HepG2 (cell line): ENCODE measurements at places on chromosomes 5 and 9.

DNA sequence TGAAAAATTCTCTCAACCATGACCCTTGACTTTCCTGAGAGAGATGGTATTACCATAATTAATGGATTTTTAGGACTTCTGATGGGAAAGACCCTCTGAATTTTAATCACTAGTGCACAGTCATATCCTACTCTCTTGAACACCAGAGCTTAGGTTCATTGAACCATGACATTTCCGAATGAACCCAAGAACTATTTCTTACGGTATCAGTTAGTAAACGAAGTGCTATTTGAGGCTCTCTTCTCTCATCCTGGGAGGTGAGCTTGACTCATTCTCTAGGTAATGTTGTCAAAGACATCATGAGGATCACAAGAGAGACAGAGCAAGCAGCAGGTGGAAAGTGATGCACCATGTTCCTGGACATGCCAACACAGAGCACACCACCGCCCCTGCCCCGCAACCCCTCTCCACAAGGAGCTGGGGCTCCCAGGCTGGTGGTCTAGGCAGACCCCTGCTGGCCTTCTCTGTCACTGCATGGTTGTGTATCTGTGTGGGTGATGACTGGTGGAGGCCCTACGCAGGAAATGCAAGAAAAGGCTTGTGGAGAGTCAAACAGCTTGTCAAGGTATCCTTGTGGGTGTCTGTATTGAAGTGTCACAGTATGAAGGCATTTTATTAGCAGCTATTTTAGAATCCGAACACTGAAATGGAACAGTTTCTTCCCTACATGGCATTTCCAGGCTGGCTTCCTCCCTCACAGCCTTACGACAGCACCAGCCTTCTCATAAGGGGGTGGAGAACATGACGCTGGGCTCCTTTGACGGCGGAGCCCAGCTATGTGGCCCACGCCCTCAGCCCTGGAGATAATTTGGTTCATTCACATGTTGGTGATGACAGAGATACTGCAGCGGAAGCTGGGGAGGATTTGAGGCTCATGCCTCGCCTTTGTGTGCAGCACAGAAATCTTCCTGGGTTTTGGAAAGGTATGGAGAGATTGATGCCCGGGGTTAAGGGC, 297.6 kb downstream of the NTRK2 start:
- peak; percentile 4 for DNase-seq

DNA sequence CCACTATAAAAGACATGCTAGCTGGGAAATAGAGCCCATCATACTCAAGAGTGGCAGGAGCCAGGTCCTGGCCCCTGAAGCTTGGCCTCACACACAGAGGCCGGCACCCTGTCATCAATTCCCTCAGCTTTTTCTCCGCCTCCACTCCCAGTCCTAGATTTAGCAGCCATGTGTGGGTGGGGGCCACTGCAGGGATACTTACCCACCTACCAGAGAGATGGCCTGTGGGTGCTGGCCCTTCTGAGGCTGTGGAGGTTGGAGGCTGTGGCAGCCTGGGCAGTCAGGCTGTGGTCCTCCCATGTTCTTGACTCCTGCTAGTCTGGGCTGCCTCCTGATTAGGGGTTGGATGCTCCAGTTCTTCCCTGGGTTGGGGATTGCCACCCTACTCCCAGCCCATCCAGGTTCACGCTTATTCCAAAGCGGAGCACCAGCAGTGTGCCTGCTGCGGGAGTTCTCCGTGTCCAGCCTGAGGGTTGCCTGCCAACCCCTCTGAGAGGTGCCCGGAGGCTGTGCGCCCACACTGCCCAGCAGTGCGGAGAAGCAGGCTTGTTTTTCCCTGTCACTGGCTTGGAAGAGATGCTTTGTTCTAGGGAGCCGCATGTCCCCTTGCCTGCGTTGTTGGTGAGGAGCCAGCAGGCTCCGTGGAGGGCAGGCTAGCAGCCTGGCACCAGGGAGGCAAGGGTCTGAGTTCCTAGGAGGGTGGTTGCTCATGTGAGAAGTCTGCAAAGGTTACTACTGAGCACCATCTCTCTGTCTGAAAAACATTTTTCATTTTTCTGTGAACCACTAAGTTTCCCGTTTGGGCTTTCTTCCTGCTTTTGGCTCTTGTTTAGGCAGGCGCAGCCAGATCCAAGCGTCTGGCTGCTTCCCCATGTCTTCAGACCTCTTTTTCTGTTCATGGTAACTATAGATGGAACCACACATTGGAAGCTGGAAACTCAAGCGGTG, 7.5 kb downstream of the SLC22A5 start:
- DNase-seq, result no peak

GRCh38 chr5:112202694-112203093, 216.4 kb downstream of the EPB41L4A start:
- no peak for DNase-seq

DNA sequence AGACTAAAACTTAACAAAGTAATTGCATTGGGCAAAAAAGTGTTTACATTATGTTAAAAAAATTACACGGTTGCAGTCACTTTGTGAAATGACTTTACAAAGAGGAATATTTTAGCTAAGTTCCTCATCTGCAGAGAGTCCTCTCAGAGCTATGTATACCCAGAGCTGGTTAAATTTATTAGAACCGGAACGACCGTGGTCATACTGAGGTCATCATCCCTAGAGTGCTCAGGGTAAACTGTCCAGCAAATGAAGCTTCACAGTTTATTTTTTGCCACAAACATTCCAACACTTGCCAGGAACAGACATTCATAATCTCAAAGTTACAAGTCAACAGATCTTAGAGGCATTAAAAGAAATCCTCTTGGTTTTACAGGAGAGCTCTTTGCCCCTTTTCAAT, 897 bp downstream of the ROPN1L start:
- DNase-seq, result no peak

- no peak for DNase-seq
Measured at GRCh38 chr5:142819292-142819691, 49.1 kb downstream of the ARHGAP26 start.

GRCh38 chr5:152527358-152528052, 122.4 kb upstream of the NMUR2 start:
- no peak for DNase-seq

DNA sequence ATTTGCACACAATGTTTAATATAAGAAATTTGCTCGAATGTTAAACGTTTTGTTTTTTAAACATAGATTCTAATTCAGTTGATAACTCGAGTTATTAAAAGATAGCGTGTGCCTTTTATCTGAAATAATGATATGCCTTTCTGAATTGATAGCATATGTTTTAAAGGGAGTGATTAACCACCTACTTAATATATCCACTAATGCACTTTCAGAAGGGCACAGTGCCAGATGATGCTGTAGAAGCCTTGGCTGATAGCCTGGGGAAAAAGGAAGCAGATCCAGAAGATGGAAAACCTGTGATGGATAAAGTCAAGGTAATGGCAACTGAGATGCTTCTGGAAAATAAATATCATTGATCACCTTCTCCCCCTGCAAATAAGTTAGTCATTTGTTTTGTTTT, 53.9 kb downstream of the ERAP1 start:
- DNase-seq, result no peak

DNA sequence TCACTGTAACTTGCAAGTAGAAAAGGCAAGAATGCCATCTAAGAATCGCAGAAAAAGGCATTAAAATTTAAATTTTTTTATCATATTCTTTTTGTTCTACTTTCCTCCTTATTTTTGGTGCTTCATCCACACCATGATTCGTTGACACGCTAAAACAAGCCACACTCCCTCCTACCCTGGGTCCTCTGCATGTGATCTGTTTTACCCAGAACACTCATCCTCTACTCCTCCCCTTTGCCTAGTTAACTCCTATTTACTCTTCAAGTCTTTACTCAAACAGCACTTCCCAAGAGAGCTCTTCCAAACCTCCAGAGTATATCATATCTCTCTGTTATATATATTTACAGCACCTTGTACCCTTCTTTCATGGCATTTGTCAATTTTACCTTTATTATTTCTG, 61.4 kb upstream of the SRP19 start:
- DNase-seq, result no peak

- DNase-seq, result no peak
Measured at GRCh38 chr5:43104057-43104456, 16.7 kb upstream of the ZNF131 start.

GRCh38 chr9:91716815-91717214, 233.2 kb downstream of the ROR2 start:
- DNase-seq, result no peak

DNA sequence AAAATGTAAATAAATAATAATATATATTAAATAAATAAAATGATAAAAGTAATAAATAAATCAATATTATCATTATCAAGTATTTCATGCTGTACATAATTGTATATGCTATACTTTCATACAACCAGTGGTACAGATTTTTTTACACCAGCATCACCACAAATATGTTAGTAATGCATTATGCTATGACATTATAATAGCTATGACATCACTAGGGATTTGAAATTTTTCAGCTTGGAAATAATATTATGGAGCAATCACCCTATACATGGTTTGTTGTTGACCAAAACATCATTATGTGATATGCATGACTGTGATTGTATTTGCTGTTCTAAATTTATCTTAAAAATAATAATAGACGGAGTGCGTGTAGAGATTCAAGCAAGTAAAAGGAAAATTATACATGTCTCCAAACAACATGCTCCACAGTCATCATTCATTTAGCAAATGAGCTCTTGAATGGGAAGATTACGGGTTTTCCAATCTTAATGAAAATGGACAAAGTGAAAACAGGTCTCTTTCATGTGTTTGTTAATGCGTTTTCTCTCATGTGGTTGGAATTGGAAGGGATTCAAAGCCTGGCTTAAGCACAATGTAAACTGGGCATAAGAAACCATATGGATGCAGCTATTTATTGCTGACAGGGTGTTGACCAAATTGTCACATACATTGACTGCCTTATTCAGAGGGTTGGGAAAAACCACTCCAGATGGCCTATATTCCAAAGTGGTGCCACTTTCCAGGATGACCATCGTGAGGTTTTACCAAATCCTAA, 643.0 kb upstream of the RGMB start:
- DNase-seq, result no peak

DNA sequence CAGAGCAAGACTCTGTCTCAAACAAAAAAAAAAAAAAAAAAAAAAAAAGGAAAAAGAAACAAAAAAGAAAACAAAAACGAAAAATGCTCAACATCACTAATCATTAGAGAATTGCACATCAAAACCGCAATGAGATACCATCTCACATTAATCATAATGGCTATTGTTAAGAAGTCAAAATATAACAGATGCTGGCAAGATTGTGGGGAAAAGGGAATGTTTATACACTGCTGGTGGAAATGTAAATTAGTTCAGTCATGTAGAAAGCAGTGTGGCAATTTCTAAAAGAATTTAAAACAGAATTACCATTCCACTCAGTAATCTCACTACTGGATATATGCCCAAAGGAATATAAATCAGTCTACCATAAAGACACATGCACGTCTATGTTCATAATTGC, 50.4 kb upstream of the PRR16 start:
- no peak for DNase-seq

- DNase-seq, result peak; percentile 80
Measured at GRCh38 chr9:124595743-124596142, 88.5 kb upstream of the NR5A1 start.

- DNase-seq, result no peak
Measured at GRCh38 chr5:31625394-31625793, 13.5 kb upstream of the PDZD2 start.

DNA sequence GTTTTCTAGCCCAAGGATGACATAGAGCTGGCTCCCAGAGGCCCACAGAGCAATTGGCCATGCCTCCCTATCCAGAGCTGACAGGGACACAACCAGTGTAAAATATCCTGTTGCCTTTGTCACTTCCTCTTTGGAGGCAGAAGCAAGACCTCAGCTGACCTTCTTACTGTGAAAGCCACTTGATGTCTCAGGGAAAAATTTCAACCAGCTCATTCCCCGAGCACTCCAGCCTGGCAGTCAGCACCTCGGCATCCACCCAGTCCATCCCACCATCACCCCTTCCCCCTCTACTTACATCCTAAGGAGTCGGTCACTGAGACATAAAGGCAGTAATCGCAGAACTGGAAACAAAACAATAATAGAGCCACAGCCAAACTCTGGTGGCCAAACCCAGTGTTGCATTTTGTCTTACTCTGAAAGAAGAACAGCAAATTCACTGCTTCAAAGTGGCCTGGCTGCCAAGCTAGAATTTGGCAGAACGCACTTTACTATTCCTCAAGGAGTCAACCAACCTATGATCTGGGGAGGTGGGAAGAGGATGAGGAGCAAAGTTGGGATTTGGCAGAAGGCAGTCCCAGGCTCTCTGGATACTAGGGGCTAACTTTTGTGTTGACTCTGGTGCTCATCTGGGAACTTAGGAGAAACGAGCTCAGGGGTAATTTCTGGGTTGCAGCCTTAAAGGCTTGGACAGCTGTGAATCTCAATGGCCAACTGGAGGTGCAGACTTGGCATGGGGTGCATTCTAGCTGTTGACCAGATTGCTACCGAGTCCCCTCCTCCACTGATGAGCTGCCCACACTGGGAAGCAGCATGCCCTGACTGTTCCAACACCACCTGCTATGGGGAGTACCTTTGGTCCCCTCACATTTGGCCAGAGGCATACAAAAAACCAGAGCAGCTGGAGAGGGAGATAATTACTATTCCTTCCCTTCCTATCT, 13.6 kb downstream of the NIPAL4 start:
- no peak for DNase-seq

GRCh38 chr5:113375480-113376060, 59.2 kb downstream of the TSSK1B start:
- DNase-seq, result no peak

DNA sequence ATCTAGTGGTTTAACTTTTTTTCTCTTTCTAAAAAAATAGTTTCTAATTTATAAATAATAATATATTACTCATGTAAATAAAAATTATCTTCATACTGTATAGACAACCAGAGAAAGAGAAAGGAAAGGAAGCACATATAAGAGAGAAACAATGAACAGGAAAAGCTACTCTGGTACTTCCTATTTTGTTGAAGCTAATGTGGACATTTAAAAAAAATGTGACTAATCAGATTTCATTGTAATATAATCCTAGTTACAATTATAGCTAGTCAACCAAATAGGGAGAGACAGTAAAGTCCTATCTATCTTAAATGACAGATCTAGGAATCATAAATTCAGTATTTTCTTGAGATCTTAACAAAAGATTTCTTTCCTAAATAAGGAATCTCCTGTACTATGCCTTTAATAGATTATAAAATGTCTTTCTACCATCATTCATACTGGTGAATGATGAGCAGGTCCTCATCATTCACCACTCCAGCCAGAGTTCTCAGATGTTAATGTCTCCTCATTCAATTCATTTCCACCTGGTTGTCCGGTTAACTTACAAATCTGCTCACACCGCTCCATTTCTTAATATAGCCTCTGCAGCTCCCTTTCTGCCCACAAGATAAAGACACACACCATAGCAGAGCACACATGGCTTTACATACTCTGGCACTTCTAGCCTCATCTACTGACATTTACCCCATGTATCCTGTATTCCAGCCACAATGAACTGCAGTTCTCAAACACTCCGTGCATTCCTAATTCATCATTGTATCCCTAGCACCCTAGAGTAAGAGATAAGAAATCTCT, 30.9 kb downstream of the ZFR start:
- no peak for DNase-seq
